IPS DF 19.7 (cell line): ENCODE measurements at places on chromosomes 16 and 17.

- DNase-seq = no peak
Measured at GRCh38 chr16:57270221-57271062, 14.0 kb downstream of the PLLP start.

DNA sequence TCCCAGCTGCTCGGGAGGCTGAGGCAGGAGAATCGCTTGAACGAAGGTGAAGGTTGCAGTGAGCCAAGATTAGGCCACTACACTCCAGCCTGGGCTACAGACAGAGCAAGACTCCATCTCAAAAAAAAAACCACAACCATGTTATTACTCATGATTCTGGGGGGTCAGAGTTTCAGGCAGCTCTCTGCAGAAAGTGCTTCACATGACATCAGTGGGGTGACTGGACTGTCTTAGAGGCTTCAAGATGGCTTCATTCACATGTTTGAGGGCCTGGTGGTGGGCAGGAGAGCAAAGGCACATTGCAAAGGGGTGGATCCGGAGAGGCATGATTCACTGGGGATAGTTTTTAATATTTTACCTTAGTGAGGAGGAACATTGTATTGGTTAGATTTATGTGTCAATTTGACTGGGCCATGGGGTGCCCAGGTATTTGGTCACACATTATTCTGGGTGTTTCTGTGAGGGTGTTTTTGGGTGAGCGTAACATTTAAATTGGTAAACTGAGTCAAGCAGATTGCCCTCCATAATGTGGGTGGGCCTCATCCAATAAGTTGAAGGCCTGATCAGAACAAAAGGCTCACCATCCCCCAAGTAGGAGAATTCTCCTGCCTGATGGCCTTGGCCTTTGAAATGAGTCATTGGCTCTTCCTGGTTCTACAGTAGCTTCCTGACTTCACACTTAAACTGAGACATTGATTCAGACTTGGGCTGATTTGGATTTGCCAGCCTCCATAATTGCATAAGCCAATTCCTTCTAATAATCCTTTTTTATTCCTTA, 109.8 kb downstream of the GOSR1 start:
- DNase-seq = no peak

GRCh38 chr17:806781-807522, 24.8 kb downstream of the MRM3 start:
- no peak for DNase-seq

- no peak for DNase-seq
Measured at GRCh38 chr16:5642011-5642410, 544.4 kb upstream of the EEF2KMT start.

GRCh38 chr17:45197108-45197507, 24.6 kb upstream of the FMNL1 start:
- DNase-seq = no peak

GRCh38 chr17:1488826-1489270, 3.6 kb downstream of the MYO1C start:
- no peak for DNase-seq

DNA sequence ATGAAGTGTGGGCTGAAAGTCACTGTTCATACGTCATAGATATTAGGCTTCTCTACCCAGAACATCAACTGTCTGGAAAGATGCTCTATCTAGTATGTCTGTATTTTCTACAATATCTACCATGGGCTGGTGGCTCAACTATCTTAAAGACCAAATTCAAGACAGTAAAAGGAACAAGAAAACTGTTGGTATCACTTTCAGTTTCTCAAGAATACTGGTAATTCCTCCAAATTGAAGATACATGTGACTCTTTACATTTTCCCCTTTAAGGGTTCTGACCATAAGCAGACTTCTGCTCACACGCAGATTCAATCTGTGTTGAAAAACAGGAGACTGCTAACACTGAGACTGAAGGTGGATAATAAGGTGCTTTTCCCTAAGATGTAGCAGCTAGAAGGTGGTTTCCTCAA, 24.2 kb downstream of the XPO6 start:
- DNase-seq = no peak

- no peak for DNase-seq
Measured at GRCh38 chr16:65098916-65099315, 22.9 kb downstream of the CDH11 start.

DNA sequence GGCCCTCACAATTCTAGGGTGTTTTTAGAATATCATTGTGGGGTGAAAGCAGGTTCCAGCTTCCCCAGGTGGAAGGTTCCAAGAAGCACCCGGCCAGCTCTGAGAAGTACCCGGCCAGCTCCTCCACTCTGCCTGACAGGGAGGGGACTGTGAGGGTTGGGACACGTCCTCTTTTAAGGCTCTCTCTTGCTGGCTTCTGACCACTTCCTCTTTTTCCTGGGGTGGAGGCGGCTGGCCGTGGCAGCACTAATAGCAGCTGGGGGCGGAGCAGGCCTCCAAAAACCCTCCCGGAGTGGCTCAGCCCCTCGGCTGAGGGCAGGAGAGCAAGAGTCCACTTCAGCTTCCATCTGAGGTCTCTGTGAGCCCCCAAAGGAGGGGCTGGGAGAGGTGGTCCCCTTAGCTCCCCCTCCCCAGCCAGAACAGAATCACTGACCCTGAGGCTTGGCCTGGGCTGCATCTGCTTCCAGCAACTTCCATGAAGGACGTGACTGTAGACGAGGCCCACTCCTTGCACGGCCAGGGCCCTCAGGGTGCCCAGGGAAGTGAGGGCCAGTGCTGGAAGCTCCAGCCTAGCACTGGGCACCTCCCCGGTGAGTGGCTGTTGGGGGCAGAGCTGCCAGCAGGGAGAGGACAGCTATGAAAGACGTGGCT, 26.7 kb upstream of the PLCG2 start:
- no peak for DNase-seq

DNA sequence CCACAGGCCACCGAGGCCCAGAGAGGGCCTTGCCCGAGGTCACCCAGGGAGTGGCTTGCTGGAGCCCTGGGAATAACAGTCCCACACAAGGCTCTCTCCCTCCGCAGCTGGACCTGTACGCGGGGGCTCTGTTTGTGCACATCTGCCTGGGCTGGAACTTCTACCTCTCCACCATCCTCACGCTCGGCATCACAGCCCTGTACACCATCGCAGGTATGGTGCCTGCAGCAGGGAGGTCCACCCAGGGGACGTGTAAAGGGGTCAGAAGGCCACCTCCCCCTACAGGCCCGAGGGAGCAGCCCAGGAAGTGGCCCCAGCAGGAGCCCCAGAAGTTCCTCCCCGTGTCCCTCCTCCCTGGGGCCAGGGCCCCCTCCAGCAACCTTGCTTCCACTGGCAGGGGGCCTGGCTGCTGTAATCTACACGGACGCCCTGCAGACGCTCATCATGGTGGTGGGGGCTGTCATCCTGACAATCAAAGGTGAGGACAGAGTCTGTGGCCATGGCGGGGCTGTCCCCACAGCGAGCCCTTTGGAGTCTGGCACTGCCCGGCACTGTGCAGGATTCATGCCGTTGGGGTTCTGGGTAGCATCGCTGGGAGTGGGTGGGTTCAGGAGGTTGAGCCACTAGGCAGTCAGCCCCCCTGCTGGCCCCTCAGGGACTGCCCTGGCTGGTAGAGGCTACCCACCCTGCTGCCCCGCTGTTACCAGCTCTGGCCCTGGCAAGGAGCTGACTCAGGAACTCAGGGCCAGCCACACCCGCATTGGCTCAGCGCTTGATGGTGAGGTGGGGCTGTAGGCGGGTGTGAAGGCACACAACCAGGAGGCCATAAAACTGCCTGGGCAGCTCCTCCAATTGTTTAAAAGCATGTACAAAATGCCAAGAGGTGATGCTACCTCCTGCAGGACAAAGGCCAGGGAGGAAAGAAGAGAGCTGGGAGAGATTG, 17.3 kb downstream of the SLC5A10 start:
- DNase-seq = no peak
